Calu3 (cell line): ENCODE measurements at places on chromosomes 3 and 15. TPM values are rescaled to one million over a fixed set of nuclear protein-coding genes. Genes with fewer than 3 reads are reported as not detected.

DNA sequence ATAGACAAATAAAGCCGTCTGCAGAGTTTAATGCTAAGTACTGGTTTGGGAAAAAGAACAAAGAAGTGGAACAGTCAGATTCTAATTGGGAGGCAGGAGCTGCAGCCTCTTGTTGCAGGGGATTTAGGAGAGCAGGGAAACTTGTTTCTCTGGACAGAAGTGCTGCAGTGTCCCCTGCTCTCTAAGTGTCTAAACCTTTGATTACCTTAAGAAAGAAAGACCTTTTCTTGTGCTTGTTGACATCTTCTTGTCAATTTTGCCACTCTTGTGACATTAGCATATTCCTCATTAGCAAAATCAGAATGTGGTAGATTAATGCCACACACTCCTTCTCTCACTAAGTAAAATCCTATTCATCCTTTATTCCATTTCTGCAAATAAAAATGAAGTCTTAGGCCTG is 38.8 kb downstream of the TRAT1 start:
- no peak for DNase-seq

- DNase-seq, result no peak
Measured at GRCh38 chr3:71401695-71402231, 181.8 kb downstream of the FOXP1 start.

DNA sequence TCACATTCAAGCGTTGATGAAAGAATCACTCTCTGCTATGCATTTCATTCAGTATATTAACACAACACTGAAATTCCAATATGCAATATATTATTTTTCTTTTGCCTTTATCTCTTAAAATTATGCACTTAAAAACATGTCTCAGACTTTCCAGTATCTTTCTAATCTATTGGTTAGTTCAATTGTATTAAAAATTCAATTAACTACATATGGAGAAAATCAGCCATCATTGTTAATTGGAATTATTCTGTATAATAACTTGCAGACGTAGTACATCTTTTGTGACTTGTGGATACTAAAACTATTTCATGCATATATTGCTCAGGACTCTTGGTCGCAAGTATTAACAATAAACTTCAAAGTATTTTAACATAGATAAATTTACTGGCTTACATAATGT is 715.6 kb downstream of the GRM7 start:
- DNase-seq, result no peak

DNA sequence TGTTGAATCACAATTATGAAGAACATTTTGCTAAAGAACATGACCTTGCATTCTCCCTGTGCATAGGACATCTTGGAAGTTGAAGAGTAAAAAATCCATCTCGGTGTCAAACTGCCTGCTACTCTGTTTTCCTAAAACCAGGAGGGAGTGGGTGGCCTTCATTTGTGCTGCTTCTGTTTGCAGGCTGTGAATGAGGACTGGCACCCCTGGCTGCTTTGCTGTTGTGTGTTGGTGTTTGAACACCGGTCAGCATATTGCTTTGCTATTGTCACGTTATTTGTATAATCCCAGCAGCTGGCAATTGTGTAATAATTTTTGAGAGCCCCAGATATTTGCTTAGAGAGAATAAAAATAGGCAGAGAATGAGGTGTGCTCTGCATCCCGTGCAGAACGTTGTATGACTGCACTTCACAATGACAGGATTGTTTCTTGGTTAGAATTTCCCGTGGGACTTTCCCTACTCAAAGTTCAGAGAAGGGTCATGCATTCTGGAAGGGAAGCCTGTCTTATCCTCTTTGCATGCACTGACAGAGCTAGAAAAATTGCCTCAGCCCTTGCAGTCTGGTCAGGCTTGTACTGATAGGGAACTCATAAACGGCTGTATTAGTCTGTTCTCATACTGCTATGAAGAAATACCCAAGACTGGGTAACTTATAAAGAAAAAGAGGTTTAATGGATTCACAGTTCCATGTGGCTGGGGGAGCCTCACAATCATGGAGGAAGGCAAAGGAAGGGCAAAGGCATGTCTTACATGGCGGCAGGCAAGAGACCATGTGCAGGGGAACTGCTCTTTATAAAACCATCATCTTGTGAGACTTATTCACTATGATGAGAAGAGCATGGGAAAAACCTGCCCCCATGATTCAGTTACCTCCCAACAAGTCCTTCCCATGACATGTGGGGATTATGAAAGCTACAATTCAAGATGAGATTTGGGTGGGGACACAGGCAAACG is 16.3 kb downstream of the SV2B start:
- DNase-seq, result peak; percentile 83

Gene CD96
- 0.27 TPM in 1 of 2 replicates, not detected in the other for total RNA-seq

DNA sequence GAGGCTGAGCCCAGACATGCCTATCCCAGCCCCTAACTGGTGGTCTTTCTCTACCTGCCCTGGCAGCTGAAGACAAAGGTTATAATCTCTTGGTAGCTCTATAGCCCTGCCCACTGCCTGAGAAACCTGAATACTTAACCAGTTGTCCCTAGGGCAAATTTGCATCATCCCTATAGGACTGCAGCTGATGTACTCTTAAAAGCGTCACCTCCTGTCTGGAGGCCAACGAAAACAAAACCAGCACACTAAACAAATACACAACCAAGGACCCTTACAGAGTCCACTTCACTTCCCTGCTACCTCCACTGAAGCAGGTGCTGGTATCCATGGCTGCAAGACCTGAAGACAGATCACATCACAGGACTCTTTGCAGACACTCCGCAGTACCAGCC is 98.0 kb downstream of the KCNAB1 start:
- no peak for DNase-seq

- no peak for DNase-seq
Measured at GRCh38 chr3:20047341-20047779, 7.1 kb downstream of the KAT2B start.
